Stimulated activated naive CD4-positive, alpha-beta T cell (primary cell): ENCODE measurements at places on chromosomes 4 and X.

DNA sequence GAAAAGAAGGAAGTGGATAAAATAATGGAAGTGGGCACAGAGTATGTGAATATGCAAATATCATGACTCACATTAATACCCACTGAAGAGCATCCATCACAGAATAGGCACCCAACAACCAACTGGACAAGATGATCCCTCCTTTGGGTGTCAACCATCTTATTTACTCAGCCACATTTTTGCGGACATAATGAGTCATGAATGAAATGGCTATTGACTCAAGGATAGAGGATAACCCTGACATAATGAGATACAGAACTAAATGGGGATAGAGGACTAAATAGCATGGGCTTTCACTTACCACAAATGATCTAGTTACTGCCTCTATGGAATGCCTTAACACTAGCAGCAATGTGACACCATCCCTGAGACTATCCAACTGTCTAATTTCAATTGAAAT, 224.7 kb downstream of the ANTXR2 start:
- no peak for DNase-seq

- DNase-seq = no peak
Observed at GRCh38 chr4:129978315-129978714, 882.4 kb downstream of the C4orf33 start.

- DNase-seq = no peak
Observed at GRCh38 chr4:26931966-26932365, 71.3 kb downstream of the STIM2 start.

DNA sequence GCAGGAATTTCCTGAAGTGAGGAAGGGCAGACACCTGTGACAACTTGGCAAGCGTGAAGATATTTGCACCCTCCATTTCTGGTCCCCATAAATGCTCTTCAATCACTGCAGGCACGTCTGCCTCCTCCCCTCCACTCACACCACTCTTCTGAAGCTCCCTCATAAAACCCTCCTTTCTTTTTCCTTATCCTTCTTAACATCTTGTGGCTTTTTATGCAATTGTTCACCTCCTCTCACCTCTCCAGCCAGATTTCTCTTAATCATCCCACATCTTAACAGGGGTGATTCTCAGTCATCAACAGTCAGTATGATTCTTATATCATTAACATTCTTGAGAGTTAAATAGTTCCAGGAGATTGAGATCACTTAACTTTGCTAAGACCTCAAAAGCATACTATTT, 277.4 kb downstream of the SPRY1 start:
- no peak for DNase-seq

DNA sequence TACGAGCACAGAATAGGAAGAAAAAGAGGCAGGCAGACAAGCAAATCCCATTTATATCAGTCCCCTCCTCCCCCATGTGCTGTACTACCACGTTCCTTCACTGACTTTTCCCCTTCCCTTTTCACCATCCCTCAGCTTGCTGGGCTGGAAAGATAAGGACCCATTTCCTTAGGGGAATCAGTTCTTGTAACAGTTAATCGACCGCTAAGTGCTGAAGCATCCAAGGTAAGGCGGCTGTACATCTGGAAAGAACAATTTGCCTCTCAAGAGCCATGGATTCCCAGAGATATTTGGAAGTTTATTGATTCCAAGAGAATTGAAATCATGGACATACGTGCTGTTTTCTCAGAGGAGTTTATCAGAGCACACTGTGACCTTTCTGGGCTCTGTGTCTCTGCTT, 1688.0 kb downstream of the STIM2 start:
- no peak for DNase-seq

- no peak for DNase-seq
Observed at GRCh38 chr4:157115613-157116335, 39.8 kb downstream of the GLRB start.

DNA sequence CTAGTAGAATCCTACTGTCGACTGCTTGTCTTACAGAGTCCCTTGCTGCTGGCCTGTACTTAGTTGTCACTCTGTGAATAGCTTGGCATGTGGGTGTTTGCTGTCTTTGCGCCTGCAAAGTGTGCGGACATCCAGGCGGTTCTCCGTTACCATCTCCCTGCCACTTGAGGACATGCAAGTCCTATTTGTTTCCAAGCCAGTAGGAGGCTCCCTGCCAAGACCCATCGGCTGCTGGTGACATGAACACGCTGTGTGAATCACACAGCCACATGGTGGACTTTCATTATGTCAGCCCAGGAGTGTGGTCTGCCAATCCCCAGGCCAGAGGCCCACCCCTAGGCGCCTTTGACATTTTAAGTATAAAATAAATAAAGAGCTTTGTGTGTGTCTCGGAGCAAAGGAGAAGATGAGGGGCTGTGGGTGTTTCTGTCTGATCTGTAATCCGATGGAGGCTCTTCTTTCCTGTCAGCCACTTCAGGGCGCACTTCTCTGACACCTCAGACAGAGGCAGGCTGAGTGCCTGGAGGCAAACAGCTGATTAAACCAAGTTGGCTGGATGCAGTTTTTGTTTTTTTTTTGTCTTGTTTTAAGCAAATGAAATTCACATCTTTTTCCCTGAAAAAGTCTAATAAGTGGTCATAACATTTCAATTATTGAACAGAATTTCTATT, 51.5 kb downstream of the ALPK1 start:
- no peak for DNase-seq

DNA sequence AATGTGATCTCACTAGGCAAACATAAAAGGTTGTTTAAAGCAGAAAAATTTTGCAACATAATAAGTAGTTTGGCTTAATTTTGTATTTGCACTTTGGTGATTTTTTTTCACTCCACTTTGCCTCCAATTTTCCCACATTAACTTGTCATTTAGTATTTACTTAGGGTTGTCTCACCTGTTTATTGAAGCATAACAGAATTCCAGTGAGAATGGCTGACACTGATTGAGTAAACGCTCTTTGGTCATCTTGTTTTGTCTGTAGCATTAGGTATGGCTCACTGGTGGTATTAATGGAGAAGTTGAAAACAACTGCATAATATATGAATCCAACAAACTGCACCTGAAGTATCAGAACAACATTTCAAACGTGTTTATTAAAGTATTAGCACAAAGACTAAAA, 799.5 kb upstream of the ADGRL3 start:
- no peak for DNase-seq

DNA sequence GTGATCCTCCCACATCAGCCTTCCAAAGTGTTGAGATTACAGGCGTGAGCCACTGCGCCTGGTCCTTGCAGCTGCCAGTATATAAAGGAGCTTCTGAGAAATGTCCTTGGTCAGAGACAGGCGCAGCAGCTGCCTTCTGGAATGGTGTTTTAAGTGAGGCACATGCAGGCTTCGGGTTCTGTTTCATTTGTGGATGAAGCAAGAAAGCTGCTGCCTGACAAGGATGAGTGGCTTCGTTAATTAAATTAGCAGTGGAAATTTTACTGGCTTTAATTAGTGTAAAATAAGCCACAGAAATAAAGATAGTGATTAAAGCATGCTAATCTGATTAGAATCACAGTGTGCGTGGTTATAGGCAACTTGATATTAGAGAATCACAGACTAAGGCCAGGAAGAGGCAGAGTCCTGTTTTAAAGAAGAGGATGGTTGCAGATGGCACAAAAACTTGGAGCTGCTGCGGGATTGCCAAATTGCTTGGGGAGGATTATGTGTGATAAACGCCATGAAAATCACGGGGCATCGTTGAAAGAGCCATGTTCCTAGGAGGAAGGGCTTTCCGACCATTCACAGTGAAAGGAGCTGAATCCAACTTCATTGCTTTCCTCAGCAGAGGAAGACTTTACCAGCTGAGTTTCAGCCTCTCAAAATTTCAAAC, 348.4 kb upstream of the FAT1 start:
- DNase-seq = no peak

DNA sequence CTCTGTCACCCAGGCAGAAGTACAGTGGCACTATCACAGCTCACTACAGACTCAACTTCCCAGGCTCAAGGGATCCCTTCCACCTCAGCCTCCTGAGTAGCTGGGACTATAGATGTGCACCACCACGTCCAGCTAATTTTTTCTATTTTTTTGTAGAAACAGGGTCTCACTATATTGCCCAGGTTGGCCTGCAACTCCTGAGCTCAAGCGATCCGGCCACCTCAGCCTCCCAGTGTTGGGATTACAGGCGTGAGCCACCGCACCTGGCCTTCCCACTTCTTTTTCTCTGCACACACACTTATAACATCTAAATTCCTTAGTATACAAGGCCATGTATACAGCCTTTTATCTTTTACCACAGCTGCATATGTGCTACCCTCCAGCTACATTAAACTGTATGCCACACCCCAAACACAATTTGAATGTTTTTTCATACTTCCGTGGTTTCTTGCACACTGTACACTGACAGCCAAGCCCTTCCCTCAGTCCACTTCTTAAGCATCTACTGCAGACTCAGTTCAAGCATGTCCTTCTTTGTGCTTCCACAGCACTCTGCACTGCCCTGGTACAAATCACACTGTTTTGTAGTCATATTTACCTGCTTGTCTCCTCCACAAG, 6.5 kb downstream of the SLC7A3 start:
- no peak for DNase-seq

GRCh38 chr4:20354120-20354519, 102.4 kb downstream of the SLIT2 start:
- DNase-seq = no peak

GRCh38 chr4:138007572-138007971, 234.6 kb downstream of the SLC7A11 start:
- no peak for DNase-seq

DNA sequence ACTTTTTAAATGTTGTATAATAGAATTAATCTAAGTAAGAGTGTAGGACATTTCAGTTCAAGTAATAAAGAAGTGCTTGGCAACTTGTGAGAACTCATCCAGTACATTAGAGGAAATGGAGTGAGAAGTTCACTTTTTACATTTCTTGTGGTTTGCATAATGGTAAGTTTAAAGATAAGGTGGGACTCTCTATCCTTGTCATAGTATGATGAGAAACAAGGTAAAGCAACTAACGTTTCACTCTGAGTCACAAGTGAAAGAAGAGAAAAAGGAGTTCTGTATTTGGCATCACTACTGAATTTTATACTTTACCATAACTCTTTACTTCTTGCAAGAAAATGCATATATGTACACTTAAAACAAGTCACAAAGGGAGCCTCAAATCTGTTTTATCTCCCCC, 219.4 kb downstream of the SLC4A4 start:
- DNase-seq = no peak

- no peak for DNase-seq
Observed at GRCh38 chr4:125650557-125650956, 335.8 kb downstream of the FAT4 start.

DNA sequence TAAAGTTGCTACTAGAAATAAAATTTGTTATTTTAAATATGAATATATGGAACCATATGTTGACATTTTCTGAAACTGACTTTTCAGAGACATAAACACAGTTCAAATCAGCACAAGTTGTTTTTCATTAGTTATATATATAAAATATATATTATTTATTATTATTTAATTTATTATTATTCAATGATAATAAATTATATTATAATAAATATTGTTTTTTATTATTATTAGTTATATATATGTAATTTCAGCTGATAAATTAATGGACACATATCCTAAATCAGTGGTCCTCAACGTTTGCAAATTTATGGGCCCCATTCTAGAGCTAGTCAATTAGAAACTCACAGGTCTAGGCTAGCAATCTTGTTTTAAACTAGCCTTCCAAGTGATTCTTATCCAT, 809.3 kb downstream of the C4orf33 start:
- DNase-seq = no peak
